ENCODE measurements at places on chromosomes 12 and 14.

DNA sequence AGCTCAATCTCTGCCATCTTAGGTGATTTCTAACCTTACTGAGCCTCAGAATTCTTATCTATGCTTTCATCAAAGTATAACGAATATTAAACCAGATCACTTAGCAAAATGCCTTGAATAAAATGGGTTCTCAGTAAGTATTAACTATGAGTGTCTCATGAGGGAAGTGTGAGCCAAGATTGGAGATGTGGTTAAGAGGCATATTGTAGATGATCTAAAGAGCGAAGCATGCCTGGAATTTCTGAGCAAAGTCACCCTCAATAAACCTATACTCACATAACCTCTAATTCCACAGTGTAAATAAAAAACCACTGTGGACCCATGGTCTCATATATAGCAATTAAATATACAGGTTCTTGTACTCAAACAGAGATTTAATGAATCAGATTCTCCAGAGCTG lies 193.1 kb upstream of the FSCB start:
- DNase-seq: no peak
- no peaks in the 10 kb centered on the region for H3K27me3 ChIP-seq
- H3K36me3 ChIP-seq: no peaks in the 10 kb centered on the region
- no peak overlapping the region for H3K4me3 ChIP-seq
- no peak overlapping the region for H3K27ac ChIP-seq

- no peaks in the 10 kb centered on the region for H3K27me3 ChIP-seq
- DNase-seq: no peak
- H3K27ac ChIP-seq: no peak overlapping the region
- H3K4me3 ChIP-seq: no peak overlapping the region
- no peaks in the 10 kb centered on the region for H3K4me1 ChIP-seq
- peaks cover 27% of the 10 kb centered on the region for H3K36me3 ChIP-seq
Measured at GRCh38 chr14:64958743-64959142, 13.4 kb downstream of the RAB15 start.

DNA sequence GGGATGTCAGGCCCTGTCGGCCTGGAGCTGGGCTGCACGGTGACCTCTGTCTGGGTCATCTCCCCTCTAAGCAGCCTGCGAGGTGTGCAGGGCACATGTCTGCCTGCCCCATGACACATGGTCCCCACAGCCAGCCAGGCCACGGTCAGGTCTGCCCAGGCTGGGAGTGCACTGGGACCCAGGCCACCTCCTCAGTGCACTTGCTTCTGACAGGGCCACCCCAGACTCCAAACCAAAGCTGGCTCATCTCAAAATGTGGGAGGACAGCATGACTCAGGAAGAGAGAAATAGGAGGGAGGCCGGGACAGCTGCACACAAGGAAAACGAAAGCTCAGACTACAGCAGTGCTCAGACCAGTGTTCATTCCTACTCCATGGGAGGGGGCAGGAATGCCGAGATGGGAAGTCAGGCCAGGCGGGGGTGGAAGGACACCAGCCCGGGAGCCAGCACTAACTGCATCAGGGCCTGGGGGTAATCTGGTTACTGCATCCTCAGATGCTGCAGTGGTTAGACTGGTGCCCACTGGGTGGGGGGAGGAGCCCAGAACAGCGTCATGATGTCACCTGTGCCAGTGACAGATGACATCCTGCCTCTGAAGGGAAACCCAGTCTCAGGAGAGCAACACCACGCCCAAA lies 4.0 kb downstream of the P2RX2 start:
- no peak for DNase-seq
- no peak overlapping the region for H3K4me3 ChIP-seq
- H3K36me3 ChIP-seq: no peaks in the 10 kb centered on the region
- H3K27ac ChIP-seq: no peak overlapping the region
- H3K27me3 ChIP-seq: peaks cover under 1% of the 10 kb centered on the region
- peaks cover 32% of the 10 kb centered on the region for H3K4me1 ChIP-seq

- H3K4me3 ChIP-seq: no peak overlapping the region
- H3K36me3 ChIP-seq: no peaks in the 10 kb centered on the region
- no peaks in the 10 kb centered on the region for H3K27me3 ChIP-seq
- H3K27ac ChIP-seq: no peak overlapping the region
Measured at GRCh38 chr12:19759227-19759626, 319.9 kb downstream of the AEBP2 start.

GRCh38 chr12:68359674-68360073 lies 27.5 kb upstream of the MDM1 start:
- H3K36me3 ChIP-seq: no peaks in the 10 kb centered on the region
- no peak overlapping the region for H3K4me3 ChIP-seq
- no peak overlapping the region for H3K27ac ChIP-seq
- no peaks in the 10 kb centered on the region for H3K27me3 ChIP-seq

- no peak overlapping the region for H3K4me3 ChIP-seq
- no peaks in the 10 kb centered on the region for H3K4me1 ChIP-seq
- no peak overlapping the region for H3K27ac ChIP-seq
- H3K27me3 ChIP-seq: no peaks in the 10 kb centered on the region
- DNase-seq: no peak
Measured at GRCh38 chr14:63091394-63091996, 46.2 kb upstream of the KCNH5 start.

- H3K4me3 ChIP-seq: no peak overlapping the region
- H3K4me1 ChIP-seq: no peaks in the 10 kb centered on the region
- DNase-seq: no peak
Measured at GRCh38 chr14:38074754-38075153, 132.9 kb upstream of the SSTR1 start.

DNA sequence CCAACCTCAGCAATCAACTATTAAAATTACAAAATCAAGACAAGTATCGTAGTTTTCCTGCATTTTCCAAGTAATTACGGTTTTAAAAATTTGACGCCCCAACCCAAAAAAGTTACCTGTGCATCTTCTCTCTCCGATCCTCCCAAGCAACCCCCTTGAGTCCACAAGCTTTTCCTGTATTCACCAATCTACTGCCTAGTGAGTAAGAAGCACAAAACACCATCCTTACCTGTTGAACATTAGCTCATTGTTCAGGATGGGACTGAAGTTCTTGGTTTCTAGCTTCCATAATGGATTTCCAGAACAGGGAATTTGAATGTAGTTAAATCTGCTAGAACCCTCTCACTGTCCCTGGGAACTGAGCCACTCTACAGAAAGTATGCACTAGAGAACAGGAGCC lies 162.0 kb downstream of the PAX9 start:
- H3K27me3 ChIP-seq: no peaks in the 10 kb centered on the region
- H3K27ac ChIP-seq: no peak overlapping the region
- no peak overlapping the region for H3K4me3 ChIP-seq
- no peak for DNase-seq
- no peaks in the 10 kb centered on the region for H3K36me3 ChIP-seq

GRCh38 chr14:94041551-94042346 lies 15.6 kb downstream of the OTUB2 start:
- H3K4me3 ChIP-seq: no peak overlapping the region
- H3K27ac ChIP-seq: no peak overlapping the region
- DNase-seq: no peak
- H3K4me1 ChIP-seq: no peaks in the 10 kb centered on the region

DNA sequence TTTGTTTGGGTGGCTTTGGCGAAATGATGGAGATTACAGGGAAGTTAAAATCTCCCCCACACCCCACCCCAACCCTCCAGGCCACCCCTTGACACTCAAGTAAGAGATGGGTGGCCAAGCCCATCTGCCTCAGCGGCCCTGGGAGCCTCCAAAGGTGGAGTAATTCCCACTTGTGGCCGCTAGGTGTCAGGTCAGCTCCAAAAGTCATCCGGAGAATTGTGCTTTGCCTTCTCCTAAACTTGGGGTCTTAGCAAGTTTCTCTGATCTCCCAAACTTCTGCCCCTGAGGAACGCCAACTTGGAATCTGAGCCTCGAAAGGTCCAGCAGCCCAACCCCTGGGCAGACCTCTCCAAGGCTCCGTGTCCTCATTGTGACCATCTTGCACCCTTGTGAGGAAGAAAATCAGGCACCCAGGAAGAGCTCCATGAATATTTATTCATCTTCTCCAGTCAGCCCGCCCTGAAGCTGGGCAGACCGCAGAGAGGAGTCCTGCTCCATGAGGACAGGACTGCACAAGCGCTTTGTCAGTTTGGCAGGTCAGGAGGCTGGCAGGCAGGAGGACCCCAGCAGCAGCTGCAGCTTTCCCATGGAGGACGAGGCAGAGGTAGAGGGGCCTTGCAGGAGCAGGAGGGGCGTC lies 46.7 kb downstream of the LRRC74A start:
- no peaks in the 10 kb centered on the region for H3K36me3 ChIP-seq
- H3K4me3 ChIP-seq: no peak overlapping the region
- no peaks in the 10 kb centered on the region for H3K27me3 ChIP-seq
- peak; percentile 48 for DNase-seq
- no peaks in the 10 kb centered on the region for H3K4me1 ChIP-seq

GRCh38 chr12:111035578-111036301 lies 115.4 kb upstream of the MYL2 start:
- H3K27ac ChIP-seq: no peak overlapping the region
- no peaks in the 10 kb centered on the region for H3K4me1 ChIP-seq
- no peak for DNase-seq
- H3K36me3 ChIP-seq: no peaks in the 10 kb centered on the region
- H3K4me3 ChIP-seq: no peak overlapping the region
- H3K27me3 ChIP-seq: no peaks in the 10 kb centered on the region

GRCh38 chr14:21939836-21940235 lies 266.2 kb upstream of the OR4E1 start:
- no peak overlapping the region for H3K27ac ChIP-seq
- H3K4me3 ChIP-seq: no peak overlapping the region
- no peaks in the 10 kb centered on the region for H3K27me3 ChIP-seq
- no peak for DNase-seq
- H3K4me1 ChIP-seq: no peaks in the 10 kb centered on the region

DNA sequence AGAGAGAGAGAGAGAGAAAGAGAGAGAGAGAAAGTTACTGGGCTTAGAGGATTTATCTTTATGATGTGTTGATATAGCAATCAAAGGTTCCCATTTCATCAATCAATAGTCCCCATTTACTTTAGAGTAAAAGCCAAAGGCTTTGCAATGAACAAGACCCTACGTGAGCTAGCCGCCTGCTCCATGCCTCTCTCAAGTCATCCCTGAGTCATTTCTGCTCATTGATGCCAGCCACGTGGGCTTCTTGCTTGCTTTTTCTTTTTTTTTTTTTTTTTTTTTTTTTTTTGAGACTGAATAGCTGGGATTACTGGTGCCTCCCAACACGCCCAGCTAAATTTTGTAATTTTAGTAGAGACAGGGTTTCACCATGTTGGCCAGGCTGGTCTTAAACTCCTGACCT lies 70.9 kb downstream of the GPR135 start:
- H3K4me1 ChIP-seq: no peaks in the 10 kb centered on the region
- no peak for DNase-seq
- no peak overlapping the region for H3K4me3 ChIP-seq
- no peaks in the 10 kb centered on the region for H3K36me3 ChIP-seq
- no peak overlapping the region for H3K27ac ChIP-seq

GRCh38 chr14:67569011-67569650 lies 30.9 kb downstream of the PIGH start:
- no peaks in the 10 kb centered on the region for H3K4me1 ChIP-seq
- H3K27me3 ChIP-seq: no peaks in the 10 kb centered on the region
- H3K36me3 ChIP-seq: no peaks in the 10 kb centered on the region
- DNase-seq: no peak
- no peak overlapping the region for H3K4me3 ChIP-seq
- no peak overlapping the region for H3K27ac ChIP-seq

- no peaks in the 10 kb centered on the region for H3K36me3 ChIP-seq
- no peak overlapping the region for H3K4me3 ChIP-seq
- DNase-seq: no peak
- H3K4me1 ChIP-seq: no peaks in the 10 kb centered on the region
Measured at GRCh38 chr12:68356986-68357385, 24.8 kb upstream of the MDM1 start.

- H3K27me3 ChIP-seq: no peaks in the 10 kb centered on the region
- no peak overlapping the region for H3K4me3 ChIP-seq
- H3K36me3 ChIP-seq: no peaks in the 10 kb centered on the region
- peaks cover 45% of the 10 kb centered on the region for H3K4me1 ChIP-seq
- DNase-seq: no peak
- H3K27ac ChIP-seq: no peak overlapping the region
Measured at GRCh38 chr14:103131580-103131979, 8.3 kb downstream of the TNFAIP2 start.

GRCh38 chr12:23093488-23093887 lies 468.5 kb downstream of the ETNK1 start:
- no peaks in the 10 kb centered on the region for H3K27me3 ChIP-seq
- no peak for DNase-seq
- H3K4me3 ChIP-seq: no peak overlapping the region
- no peaks in the 10 kb centered on the region for H3K4me1 ChIP-seq
- no peaks in the 10 kb centered on the region for H3K36me3 ChIP-seq

DNA sequence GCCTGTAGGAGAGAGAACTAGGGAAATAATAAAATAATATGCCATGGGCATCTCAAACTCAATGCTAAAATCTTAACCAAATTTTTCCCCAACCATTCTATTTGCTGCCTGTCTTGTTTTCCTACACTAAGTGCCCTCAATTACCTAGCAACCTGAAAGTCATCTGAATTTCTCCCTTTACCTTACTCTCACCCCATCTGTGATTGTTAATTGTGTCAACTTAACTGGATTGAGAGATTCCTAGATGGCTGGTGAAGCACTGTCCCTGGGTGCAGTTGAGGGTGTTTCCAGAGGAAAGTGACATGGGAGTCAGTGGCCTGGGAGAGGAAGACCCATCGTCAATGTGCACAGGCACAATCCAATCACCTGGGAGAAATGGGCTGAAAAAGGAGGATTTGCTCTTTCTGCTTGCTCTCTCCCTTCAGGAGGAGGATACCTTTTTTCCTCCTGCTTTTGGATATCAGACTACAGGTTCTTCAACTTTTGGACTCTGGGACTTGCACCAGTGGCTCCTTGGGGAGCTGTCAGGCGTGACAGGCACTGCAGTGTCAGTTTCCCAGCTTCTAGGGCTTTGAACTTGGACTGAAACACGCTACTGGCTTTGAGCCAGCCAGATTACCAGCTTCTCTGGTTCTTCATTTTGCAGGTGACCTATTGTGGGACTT lies 100.1 kb downstream of the PPP1R12A start:
- no peak overlapping the region for H3K27ac ChIP-seq
- DNase-seq: no peak
- no peaks in the 10 kb centered on the region for H3K36me3 ChIP-seq
- no peaks in the 10 kb centered on the region for H3K4me1 ChIP-seq
- no peaks in the 10 kb centered on the region for H3K27me3 ChIP-seq
- H3K4me3 ChIP-seq: no peak overlapping the region

DNA sequence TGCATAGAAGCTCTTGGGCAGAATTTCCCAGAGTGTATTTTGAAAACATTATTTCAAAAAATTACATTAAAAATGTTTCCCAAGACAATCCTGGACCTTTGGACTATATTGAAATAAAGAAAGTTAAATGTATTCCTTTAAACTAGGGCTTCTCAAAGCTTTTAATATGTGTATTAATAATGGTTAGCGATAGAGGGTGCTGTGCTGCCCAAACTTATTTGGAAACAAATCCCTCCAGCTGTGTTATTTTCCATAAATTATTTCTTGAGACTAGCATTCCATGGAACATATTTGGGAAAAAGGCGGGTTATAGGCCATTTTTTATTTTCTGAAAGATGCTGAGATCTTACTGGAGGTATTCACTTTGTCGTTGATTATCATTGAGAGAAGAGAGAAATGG lies 397.8 kb upstream of the MIS18BP1 start:
- no peaks in the 10 kb centered on the region for H3K4me1 ChIP-seq
- no peak overlapping the region for H3K4me3 ChIP-seq
- no peak for DNase-seq
- no peaks in the 10 kb centered on the region for H3K27me3 ChIP-seq

- peaks cover 7% of the 10 kb centered on the region for H3K27me3 ChIP-seq
- H3K27ac ChIP-seq: no peak overlapping the region
Measured at GRCh38 chr12:113782873-113783272, 183.3 kb downstream of the RBM19 start.

Data from tibial nerve (tissue), 4 donors.